ENCODE measurements at places on chromosomes 6 and 20.

DNA sequence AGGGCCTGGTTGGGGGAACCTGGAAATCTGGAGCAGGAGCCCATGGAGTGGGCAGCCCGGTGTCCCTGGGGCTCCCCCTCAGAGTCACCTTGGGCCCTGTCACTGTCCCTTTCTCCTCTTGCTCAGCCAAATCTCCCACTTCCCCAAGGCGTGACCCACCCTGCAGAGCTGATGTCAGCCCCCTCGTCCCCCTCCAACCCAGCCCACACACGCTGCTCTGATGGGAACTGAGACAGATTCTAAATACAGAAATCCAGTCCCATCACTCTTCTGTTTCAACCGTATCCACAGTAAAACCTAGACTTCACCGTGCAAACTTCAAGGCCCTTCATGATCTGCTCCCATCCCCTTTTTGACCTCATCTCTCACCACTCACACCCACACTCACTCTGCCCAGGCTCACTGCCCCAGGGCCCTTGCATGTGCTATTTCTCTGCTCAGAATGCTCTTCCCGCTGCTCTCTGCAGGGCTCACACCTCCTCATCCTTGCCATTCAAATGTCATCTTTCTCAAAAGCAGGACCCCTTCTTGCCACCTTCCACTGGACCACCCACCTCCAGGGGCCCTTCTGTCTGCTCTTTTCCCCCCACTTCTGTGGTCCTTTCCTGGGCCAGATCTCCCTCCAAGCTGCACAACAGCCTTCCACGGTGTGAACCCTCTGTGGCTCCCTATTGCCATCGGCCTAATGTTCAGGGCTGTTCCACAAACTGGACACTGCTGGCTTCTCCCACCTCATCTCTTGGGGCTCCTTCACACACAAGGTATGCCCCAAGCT, 16.6 kb downstream of the TGM2 start:
- no peak for DNase-seq

GRCh38 chr6:105835373-105835772, 250.8 kb upstream of the PRDM1 start:
- no peak for DNase-seq

- DNase-seq: no peak
Observed at GRCh38 chr20:21433329-21433890, 36.1 kb upstream of the NKX2-4 start.

DNA sequence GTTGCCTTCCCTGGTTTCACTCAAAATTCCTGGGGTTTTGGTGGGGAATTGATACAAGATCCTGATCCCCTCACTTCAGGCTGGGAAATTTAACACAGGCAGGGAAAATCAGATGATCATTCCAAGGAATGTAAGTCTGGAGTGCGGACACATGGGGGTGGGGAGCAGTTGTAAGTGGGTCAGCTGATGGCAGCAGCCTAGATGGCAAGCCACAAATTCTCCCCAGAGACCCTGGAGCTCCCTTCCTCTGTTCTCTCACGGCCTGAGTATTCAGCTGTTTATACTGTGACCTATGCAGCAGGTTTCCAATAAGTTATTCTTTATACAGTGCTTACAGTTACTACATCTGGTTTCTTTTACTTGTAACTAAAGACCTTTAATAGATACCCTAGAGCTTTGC, 144.9 kb downstream of the SH3BGRL2 start:
- no peak for DNase-seq

GRCh38 chr6:116280161-116280932, 617 bp upstream of the TSPYL1 start:
- no peak for DNase-seq

DNA sequence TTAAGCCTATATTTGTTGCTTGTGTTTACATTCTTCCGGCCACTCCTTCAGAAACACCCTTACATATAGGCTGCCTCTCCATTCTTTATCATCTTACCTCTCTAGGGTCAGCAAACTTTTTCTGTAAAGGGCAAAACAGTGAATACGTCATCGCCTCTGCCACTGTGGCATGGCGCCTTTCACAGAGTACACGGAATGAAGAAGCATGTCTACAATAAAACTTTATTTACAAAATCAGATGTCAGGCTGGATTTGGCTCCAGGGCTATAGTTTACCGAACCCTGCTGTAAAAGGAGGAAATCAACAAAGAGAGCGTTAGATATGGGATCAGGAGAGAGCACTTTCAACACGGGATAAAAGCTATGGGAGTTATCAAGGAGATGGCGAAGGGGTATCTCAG, 9.3 kb upstream of the NCR2 start:
- no peak for DNase-seq

DNA sequence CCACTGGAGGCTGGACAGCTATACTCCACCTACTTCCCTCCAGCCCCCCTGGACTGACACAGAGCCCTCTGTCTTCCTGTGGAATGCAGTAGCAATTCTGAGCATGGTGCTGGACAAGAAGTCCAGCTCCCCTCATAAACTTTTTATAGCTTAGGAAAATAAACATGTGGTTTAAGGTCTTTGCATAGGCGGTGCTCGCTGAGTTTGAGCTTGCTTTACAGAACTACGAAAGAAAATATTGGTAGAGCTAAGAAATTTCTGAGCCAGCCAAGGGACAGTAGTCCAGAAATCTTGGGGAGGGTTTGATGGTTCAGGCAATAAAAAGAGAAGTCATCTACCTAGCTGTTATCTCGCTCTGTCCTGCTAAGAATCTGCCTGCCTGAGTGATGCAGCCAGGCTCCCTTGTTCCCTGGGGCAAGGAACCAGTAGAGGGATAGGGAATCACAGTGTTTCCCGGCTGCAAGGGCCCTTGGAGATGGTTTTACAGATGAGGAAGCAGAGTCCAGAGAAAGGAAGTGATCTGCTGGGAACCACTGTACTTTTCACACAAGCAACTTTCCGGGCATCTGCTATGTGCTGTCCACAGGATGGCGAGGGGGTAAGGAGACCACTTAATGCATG, 343.4 kb downstream of the CDC5L start:
- DNase-seq: no peak

- no peak for DNase-seq
Observed at GRCh38 chr6:35485402-35485877, 11.4 kb downstream of the TEAD3 start.

DNA sequence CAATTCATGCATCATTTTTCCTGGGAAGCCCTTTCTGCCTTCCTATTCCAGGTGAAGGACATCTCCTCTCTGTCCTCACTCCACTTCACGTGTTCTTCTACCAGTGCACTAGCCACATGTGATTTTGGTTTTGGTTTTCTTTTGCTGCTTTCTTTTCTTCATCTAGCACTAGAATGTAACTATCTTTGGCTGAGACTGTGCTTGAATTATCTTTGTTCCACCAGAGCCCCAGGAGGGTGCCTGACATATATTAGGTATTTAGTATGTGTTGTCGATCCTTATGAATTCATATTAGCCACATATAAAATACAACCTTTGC, 79.9 kb downstream of the VGLL2 start:
- no peak for DNase-seq

- DNase-seq: no peak
Observed at GRCh38 chr20:24718696-24719095, 230.4 kb upstream of the CST7 start.

- no peak for DNase-seq
Observed at GRCh38 chr20:44961011-44961869, 1.0 kb upstream of the TOMM34 start.

DNA sequence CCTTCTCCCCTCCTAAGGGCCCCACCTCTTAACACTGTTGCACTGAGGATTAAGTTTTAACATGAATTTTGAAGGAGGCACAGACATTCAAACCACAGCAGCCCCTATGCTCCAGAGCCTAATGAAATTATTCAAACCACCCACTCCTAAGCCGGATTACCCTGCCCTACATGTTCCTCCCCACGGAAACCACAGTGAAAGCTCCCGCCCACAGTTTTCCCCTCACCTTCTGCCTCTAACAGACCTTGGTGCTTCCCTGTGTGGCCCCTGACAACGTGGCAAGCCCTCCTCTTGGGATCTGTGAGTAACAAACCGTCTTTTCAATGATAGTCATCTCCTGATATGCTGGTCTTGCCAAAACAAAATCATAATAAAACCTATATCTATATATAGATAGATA, 74.8 kb downstream of the RIN2 start:
- DNase-seq: no peak

- no peak for DNase-seq
Observed at GRCh38 chr6:16090920-16091319, 38.0 kb upstream of the MYLIP start.

GRCh38 chr6:169251371-169251802, 2.3 kb downstream of the THBS2 start:
- DNase-seq: no peak

DNA sequence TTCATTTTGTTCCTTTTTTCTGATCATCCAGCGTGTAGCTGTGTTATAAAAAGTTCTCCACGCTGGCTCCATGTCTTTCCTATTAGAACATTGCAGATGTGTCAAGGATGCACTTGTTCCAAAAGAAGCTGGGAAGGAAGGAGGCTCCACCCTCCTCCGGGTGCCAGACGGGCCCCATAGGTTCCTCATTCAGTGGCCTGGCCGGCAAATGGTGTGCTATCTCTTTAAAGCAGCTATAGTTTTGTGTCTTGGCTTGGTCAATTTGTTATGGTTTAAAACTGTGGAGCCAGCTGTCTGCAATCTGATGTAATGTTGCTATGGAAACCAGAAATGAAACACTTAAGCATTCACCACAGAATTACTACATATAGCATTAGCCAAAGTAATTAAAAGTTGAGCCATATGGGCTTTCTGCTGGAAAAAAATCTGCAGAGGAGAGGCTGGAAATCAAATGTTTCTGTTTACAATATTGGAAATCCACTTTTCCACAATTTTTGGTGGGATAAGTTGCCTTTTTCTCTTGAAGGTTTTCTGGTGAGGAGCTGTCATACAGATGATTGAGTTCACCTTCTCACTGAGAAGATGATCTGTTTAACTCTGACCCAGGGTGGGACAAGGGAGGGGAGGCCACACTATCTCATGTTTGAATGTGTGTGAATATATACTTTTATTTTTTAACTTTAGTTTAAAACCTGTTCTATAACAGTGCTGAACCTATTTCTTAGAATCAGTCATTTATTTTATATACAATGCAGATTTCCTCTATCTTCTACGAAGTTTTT, 167.4 kb downstream of the SASH1 start:
- no peak for DNase-seq

- no peak for DNase-seq
Observed at GRCh38 chr6:46828939-46829338, 35.8 kb downstream of the MEP1A start.

All from GM12891 (cell line).